ENCODE measurements at places on chromosomes 3 and 15.
A peak's percentile ranks its signal among the peaks of the same experiment; 100 is the strongest.

GRCh38 chr3:20400686-20401085 is 214.7 kb upstream of the SGO1 start:
- no peak for DNase-seq

DNA sequence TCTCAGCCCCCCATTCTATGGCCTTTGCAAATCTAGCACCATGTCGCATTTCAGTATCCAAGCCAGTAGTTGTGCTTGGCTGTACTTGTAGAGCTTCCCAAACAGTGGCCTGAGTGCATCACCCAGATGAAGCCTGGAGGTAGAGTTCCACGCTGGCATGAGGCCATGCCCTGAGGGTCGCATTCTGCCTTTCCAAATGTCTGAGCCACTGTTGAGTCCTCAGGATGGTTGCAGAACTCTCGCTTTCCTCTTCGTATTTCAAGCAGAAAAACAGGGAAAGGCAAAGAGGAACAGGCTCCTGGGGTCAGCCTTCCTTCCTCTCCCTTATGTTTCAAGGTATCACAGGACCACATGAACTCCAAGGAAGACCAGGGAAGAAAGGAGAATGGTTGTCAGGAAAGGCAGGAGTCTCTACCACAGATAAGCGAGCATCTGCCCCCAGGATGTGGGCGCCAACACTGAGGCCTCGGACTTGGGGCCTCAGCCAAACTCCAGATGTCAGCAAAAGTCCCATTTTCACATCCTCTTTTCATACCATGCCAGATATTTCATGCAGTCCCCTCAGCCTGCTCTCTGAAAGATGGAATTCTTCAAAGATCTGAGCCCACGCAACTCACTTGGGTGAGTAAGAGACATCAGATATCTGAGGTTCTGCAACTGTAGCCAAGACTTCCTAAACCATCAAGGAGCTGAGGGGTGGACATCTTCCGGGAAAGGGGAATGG is 19.4 kb upstream of the PRR20G start:
- DNase-seq, result no peak

DNA sequence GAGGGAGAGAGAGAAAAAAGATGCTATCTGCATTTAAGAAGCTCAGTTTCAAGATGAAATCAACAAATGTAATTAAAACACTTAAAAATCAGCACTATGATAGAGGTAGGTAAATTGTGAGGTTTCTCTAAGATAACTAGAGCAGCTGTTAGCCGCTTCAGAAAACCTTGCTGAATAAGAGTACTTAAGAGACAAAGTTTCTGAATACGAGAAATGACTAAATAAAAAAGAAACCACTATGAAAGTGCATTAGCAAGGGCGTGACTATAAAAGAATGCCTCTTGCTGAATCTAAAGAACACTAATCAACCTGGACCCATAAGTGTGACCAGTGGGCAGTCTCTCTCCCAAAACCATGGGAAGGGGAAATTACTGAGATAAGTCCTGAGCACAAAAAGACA is 41.8 kb downstream of the IQCB1 start:
- no peak for DNase-seq

- DNase-seq, result no peak
Observed at GRCh38 chr3:144237351-144237750, 265.7 kb downstream of the DIPK2A start.

- no peak for DNase-seq
Observed at GRCh38 chr15:59400103-59400813, 27.6 kb upstream of the MYO1E start.

GRCh38 chr15:48493084-48493762 is 152.3 kb downstream of the FBN1 start:
- DNase-seq, result peak; percentile 20

DNA sequence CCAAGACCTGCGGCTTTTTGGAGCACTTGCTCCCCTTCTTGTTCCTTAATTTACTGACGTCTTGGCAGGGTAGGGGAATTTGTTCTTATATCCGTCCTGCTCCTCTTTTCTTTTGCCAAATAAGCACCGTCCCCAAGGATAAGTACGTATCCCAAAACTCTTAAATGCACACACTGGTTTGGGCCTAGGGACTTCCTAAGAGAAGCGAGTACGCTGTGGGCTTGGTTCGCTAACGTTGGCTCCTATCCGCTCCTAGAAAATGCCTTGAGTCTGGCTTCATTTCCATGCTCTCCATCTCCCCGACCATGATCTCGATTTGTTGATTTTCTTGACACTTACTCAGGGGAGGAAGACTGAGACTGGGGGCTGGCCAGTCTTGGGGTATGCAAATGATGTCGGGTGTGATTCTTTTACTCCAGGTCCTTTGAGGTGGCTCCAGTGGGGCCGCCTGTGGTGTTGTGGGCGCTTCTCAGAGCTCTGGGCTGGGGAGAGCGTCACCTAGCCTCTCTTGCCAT is 1.3 kb downstream of the MYRIP start:
- DNase-seq, result no peak

GRCh38 chr3:45760878-45761711 is 35.2 kb downstream of the SLC6A20 start:
- DNase-seq, result peak; percentile 20

DNA sequence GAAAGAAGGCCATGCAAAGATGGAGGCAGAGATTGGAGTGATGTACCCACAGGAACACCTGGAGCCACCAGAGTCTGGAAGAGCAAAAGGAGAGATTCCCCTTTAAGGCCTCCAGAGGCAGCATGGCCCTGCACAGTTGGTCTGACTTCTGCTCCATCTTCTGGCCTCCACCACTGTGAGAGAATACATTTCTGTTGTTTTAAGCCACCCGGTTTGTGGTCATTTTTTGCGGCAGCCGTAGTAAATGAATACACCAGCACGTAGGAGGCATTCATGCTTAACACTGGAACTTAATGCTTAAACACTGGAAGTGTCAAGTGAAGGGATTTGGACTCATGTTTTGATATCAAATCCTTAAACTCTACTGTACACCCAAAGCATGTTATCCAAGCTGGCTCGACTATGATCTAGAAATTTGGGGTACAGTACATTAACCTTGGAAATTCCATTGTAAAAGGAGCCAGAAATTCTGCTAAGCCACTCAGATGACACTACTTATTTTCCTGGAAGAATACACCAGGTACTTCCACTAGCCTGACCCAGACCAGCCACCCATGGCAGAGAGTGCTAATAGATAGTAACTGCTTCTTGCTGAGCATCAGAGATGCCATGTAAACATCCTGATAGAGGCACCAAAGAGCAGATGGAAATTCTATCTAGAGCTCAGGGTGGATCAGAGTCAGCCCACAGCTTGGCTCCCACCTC is 190.9 kb downstream of the ADAMTS9 start:
- DNase-seq, result no peak

GRCh38 chr3:66465034-66465433 is 35.8 kb downstream of the LRIG1 start:
- DNase-seq, result no peak

GRCh38 chr15:84929795-84930603 is 45.5 kb downstream of the SLC28A1 start:
- peak; percentile 65 for DNase-seq

DNA sequence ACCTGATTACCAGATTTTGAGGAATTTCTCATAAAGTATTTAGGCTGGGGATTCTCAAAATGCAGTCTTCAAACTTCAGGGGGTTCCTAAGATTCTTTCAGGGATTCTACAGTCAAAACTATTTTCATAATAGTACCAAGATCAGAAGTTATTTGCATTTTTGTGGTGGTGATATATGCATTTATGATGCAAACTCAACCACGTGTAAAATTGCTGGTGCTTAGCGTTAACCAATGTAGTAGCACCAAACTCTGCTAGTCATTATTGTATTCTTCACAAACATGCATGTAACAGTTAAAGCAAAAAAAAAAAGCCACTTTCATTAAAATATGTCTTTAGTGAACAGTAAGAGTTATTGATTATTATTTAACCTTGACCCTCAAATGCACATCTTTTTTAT is 274.9 kb upstream of the DNAJC19 start:
- DNase-seq, result no peak

DNA sequence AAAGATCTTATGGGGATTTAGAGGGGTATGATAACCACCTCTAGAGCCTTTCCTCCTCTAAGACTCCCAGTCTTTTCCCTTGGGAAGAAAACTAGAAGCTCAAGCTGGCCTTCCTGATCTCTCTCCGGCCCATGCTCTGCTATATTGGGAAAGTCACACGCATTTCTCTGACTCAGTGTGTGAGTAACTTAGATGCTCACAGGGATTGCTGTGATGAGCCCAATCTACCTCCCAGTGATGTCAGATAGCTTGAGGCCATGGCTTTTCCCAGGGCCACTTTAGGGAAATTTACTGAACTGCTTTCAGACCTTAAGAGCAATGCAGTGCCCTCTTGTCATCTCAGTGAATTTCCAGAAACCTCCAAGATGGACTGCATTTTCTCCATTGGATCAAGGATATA is 8.6 kb upstream of the ST8SIA2 start:
- DNase-seq, result no peak

GRCh38 chr3:35187908-35188307 is 451.4 kb upstream of the ARPP21 start:
- DNase-seq, result no peak

DNA sequence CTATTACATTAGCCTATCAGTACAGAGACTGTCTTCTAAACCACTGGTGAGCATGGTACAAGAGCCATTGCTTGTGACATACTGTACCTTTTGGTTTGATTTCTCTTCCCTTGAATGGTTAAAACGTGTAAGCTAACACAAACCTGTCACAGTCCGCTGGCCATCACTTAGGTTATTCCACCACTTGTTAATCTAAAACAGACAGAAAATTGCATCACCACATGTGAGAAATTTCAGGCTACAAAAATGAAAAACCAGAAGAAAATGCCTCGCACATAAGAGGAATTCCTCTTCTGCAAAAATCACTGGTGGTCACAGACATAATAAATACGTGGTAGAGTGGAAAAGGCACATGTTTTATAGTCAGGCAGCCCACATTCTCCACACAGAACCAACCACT is 22.1 kb downstream of the PARL start:
- DNase-seq, result no peak

DNA sequence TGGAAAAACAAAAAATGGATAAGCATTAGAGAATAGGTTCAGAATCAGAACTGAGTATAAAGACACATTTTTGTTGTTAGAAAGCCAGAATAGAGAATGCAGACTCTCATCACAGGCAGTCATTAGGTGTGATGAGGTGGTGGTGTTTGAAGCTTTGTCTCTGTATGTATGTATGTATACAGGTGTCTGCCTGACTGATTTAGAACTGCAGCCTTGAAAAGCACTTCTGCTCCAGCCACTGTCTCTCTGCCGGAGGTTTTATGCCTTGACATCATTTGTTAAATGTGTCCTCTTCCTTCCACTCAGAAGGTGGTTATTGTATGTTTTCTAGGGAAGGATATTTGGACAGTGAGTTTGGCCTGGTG is 80.7 kb upstream of the ZBED2 start:
- DNase-seq, result no peak

DNA sequence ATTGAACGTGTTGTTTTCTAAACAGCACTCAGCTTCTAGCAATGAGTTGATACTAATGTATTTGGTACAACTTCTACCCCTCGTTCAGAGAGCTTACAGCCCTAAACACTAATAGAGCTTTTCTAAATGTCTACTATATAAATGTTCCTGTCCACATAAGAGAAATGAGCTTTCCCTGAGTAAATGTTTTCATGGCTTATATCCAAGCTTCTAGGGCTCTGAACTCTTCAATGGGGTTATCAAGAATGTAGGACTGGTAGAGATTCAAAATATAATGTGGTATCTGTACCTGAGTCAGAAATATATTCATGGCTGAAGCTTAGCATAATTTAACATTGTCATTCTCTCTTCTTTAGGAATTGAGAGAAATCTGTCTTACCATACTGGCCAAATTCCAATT is 73.4 kb downstream of the SERPINI1 start:
- DNase-seq, result no peak

GRCh38 chr15:99412626-99413025 is 153.2 kb upstream of the MEF2A start:
- no peak for DNase-seq

- DNase-seq, result no peak
Observed at GRCh38 chr15:60704129-60704528, 225.2 kb upstream of the ICE2 start.

DNA sequence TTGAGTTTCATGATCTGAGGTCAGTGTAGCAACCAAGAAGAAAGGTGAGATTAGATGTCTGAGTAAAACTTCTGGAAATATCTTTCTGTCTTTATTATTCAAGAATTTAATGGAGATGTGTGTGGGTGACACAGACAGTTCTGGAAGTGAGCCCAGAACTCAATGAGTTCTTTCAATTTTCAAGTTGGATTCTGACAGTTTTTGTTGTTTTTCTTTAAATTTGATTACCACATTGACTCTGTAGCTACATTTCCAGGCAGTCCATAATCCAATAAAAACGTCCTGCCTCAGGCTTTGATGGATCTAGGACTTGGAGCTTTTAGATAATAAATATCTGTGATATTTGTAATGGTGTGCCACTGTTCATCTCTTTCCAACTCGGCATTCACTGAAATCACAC is 3.9 kb upstream of the PARP14 start:
- DNase-seq, result peak; percentile 42

DNA sequence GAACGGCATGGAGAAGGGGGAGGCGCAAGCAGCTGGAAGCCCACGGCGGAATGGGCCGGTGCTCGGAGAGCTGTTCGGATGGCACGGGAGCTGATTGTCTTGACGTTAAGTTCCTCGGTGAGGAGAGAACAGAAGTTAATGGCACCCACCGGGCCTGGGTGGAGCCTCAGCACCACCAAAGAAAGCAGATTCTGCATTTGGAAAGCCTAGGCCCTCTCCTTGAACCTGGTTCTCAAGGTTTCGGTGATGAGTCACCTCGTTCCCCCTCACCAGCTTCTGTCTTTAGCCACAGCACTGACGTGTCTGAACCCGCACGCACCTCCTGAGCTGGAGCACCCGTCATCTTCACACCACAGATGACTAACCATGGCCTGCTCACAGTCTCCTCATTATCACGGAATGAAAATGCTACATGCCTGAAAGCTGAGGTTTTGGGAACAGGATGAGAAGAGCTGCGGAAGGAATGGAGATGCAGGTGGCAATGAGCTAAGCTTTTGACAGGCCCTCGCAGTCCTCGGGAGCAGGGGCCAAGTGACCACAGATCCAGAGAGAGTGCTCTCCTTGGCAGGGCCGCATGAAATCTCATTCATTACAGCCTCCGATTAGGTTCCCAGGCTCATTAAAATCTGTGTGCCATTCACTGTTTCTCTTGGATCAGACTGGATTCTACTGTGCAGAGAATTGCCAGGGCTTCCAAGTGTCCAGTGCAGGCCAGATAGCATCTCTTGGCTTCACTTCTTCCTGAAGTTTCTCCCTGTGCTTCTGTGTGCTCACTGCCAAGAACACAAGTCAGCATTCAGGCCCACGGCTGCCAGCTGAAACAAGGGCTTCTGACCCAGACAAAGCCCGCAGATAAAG is 96.3 kb upstream of the DLG1 start:
- peak; percentile 99 for DNase-seq

DNA sequence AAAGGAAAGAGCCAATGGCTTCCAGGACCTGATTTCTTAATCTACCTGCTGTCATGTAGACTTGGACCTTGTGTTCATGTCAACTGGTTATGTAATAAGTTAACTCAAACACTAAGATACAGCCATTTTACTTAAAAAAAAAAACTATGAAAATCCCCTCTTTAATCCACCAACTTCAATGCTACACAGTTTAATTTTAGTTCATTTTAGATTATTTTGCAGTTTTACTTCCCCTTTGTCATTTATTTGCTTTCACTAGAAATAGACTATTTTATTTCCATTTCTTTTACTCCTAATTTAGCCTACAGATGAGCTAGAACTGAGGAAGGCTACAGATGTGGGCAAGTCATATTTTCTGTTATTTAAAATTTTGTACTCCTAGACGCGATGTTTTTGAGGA is 10.7 kb upstream of the DNAJC13 start:
- DNase-seq, result no peak

- no peak for DNase-seq
Observed at GRCh38 chr15:90545095-90545494, 15.4 kb downstream of the CRTC3 start.
